ENCODE measurements at places on chromosomes 7 and 10. TPM values are rescaled to one million over a fixed set of nuclear protein-coding genes. Genes with fewer than 3 reads are reported as not detected.

GRCh38 chr7:135169964-135170273 is 588 bp downstream of the CYREN start:
- no peak for DNase-seq

DNA sequence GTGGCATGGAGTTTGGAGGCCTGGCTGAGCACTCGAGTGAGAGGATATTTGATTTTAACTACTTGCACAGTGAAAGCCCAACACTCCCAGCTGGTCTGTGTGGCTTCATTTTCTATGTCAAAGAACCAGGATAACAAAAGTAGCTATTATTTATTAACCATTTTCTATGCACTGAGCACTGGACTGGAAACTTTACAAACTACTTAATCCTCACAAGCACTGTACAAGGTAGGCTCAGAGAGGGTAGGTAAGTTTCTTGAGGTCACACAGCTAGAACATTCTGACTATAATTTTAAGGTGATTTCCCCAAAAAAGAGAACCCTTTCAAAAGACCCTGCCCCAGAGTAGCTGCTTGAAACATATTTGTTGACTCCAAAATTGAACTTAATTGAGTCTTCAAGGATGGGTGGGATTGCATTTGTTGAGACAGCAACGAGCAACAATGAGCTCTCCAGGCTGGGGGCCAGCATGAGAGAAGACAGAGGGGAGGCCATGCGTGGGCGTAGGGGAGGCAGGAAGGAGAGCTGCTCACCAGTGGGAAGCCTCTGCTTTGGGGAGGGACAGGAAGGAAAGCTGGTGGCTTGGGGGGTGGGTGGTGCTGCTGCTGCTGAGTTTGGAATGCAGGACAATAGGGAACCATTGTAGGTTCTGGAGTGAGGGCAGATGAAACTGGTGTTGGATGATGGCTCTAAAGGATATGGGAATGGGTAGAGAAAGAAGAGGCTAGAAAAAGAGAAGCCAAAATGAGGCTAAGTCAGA is 31.5 kb downstream of the FAM241B start:
- no peak for DNase-seq

DNA sequence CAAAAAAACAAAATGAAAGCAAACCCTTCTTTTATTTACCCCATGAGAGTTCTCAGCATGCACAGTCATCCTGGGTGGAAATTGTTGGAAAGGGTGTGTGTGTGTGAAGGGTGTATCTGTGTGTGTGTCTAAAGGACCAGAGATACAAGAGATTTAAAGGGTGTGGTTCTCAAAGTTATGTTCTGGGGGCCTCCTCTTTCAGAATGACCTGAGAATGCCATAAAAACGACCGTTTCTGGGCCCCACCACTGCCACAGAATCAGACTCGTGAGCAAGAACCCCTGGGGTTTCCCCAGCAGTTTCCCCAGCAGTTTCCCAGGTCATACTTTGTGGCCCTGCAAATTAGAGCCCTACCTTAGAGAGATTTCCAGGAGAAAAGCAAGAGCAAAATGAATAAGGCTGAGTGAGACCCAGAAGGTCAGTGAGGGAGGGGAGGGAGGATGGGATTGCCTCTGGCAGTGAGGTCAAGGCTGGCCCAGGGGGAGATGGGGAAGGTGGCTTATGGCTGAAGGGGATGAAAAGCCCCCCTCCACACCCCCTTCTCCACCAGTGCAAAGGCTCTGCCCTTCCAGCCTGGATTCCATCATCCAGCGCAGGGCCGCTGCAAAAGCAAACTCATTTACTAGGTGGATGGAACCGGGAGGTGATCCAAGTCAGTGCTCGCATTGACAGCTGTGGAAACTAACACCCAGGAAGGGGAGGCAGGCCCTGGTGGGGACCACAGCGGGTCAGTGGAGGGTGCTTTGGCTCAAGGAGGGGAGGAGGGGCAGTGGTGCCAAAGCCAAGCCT is 10.2 kb downstream of the PYROXD2 start:
- no peak for DNase-seq

- DNase-seq = no peak
Observed at GRCh38 chr7:95993380-95993779, 221.0 kb downstream of the DYNC1I1 start.

PAPOLB gene
- 0.94 TPM for total RNA-seq

ANKRD1 gene
- total RNA-seq = not detected

DNA sequence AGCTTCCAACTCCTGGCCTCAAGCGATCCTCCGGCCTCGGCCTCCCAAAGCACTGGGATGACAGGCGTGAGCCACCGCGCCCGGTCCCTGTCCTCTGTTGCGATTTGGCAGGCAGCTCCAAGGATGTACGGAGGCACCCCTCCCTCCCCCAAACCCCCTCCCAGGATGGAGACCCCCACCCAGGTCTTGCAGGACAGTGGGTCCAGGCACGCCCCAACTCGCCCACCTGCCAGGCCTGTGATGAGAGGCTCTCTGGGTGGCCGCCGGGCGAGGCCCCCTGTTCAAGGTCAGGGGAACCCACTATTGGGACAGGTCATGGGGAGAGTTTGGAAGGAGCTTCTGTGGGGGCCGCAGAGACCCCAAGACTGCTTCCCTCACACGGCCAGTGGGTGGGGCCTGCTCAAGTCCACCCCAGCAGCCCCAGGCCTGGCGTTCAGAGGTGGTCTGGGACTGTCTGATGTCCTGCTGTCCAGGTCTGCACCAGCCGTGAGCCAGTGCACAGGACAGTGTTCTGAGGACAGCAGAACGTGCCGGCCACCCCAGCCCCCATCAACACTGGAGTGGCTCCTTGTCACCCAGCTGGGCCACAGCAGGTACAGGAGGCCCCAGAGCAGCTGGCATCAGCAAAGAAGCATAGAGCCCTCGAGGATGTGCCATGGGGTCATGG is 2.5 kb downstream of the ADAP1 start:
- no peak for DNase-seq

DNAJC12 gene
- total RNA-seq = 1.7 TPM

GRCh38 chr10:4813496-4813895 is 12.5 kb upstream of the AKR1E2 start:
- no peak for DNase-seq

PNLIP gene
- total RNA-seq = not detected

- no peak for DNase-seq
Observed at GRCh38 chr10:80487421-80487785, 33.3 kb downstream of the TSPAN14 start.

GRCh38 chr10:66187053-66187733 is 738.6 kb upstream of the LRRTM3 start:
- no peak for DNase-seq

DNA sequence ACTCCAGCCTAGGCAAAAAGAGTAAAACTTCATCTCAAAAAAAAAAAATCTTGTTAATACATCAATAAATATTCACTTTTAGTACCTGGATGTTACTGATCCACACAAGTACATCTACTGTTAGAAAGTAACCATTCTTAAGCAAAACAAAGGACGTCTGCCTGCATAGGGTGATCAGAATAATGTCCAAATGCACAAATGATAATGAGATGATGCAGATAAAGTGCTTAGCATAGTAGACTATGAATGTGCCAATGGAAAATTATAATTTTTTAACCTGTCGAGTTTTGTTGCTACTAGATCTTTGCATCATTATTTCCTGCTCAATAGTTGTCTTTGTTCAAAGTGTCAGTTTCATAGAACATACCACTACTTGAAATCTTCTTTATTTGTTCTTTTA is 109.6 kb upstream of the IMMP2L start:
- DNase-seq = no peak

DNA sequence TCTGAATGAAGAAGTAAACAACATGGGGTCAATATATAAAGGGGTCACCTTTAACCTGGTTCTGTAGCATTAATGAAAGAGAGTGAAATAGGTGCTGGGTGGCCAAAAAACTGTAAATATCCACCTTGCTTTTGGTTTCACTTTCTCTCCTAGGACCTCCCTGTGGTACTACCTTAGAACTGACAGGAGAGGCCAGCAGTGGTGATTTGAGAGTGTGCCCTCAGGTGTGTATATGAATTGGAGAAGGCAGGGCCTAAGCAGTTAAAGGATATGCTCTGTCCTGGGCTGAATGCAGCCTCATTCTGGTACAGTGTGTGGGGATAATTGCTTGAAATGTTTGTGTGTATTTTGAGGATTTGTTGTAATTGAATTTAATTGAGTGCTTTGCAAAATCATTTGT is 62.0 kb downstream of the BBS9 start:
- DNase-seq = no peak

PON1 gene
- total RNA-seq = not detected

CAV1 gene
- total RNA-seq = 12.0 TPM

NPY4R gene
- total RNA-seq = not detected

DNA sequence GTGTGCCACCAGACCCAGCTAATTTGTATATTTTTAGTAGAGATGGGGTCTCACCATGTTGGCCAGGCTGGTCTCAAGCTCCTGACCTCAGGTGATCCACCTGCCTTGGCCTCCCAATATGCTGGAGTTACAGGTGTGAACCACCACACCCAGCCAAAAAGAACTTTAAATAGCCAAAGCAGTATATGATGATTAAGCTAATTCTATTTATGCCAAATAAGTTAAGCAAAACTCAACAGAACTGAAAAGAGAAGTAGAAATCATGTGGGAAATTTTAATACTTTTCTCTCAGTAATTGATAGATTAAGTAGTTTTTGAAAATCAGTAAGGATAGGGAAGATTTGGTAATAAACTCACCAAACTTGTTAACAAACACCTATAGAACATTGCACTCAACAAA is 24.5 kb upstream of the RHEB start:
- no peak for DNase-seq

GRCh38 chr7:996079-996872 is 13.3 kb downstream of the CYP2W1 start:
- DNase-seq = no peak

GRCh38 chr7:22675917-22676343 is 51.1 kb upstream of the IL6 start:
- DNase-seq = no peak

CFAP70 gene
- 0.62 TPM for total RNA-seq

GRCh38 chr7:53672681-53673080 is 637.2 kb downstream of the POM121L12 start:
- no peak for DNase-seq

- DNase-seq = no peak
Observed at GRCh38 chr10:50510517-50511473, 113.0 kb downstream of the SGMS1 start.

GPR85 gene
- 272 TPM for total RNA-seq

- DNase-seq = no peak
Observed at GRCh38 chr7:95059842-95060313, 152.5 kb downstream of the PPP1R9A start.

CFAP43 gene
- 16.7 TPM for total RNA-seq

- DNase-seq = no peak
Observed at GRCh38 chr7:28446131-28446530, 33.8 kb downstream of the CREB5 start.

FZD8 gene
- total RNA-seq = 21.2 TPM

DNA sequence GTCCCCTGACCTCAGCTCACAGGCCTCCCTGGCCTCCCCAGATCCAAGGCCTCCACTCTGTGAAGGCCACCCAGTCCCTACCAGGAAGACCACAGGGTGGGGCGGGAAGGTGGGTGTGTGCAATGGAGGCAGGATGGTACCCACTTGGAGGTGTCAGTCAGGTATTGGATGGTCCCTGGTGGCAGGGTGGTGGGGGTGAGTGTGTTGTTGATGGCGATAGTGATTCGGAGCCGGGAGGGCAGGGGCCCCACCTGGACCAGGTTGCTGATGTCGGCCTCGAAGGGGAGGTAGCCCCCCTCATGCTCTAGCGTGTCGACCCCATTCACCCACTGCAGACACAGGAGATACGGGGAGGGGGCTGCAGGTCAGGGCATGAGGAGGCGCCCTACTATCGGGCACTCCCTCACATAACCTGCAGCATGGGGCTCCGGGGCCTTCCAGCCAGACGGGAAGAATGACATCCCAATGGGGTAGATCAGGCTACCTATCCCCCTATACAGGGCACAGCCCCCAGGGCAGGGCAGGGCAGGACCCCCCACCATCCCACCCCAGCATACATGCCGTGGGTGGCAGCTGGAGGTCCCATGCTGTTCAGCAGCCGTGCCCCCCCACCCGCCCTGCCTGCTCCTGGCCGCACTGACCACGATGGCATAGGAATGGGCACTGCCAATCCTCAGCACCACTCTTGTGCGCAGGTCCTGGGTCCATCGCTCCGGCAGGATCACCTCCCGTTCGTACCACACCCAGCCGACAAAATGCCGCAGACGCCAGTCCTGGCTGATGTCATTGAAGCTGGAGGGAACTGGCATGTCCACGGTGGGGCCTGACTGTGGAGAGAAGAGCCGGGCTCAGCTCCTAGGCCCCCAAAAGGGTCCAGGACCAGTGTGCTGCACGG is 2.2 kb downstream of the GUSB start:
- DNase-seq = no peak

- DNase-seq = no peak
Observed at GRCh38 chr7:146728141-146728540, 611.5 kb downstream of the CNTNAP2 start.

- no peak for DNase-seq
Observed at GRCh38 chr10:97796651-97797050, 24.9 kb upstream of the SFRP5 start.

- DNase-seq = no peak
Observed at GRCh38 chr10:58937423-58937822, 239.0 kb upstream of the PHYHIPL start.

DNA sequence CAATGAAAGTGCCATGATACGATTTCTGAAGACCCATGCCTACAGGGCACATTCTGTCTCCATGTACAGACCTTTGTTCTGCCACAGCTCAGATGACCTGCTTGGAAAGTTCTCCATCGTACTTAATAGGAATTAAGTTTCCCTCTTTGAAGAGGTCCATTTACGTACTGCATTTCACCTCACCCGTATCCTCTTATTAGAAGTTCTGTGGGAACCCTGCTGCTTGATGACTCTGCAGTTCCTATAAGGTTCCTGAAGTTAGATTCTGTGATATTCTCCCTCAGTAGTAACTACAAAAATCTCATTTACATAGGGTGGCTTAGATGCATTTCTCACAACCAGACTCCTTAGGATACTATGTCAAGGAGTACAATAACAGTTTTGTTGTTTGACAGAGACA is 50.9 kb downstream of the MINDY3 start:
- no peak for DNase-seq

AGK gene
- total RNA-seq = 45.2 TPM

GRCh38 chr7:36657036-36657660 is 67.1 kb downstream of the AOAH start:
- no peak for DNase-seq

DNA sequence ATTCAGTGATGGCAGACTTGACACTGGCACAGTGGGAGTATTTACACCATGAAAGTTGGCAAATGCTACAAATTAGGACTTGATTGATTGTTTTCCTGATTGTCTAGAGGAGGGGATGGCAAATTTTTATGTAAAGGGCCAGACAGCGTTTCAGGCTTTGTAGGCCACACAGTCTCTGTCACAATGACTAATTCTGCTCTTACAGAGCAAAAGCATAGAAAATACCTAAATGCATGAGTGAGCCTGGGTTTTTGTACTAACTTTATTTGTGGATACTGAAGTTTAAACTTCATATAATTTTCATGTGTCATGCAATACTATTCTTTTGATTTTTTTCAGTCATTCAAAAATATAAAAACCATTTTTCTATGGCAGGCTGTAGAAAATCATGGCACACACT is 9.0 kb upstream of the ARMS2 start:
- no peak for DNase-seq
